ENCODE measurements at places on chromosomes 1 and 21.

DNA sequence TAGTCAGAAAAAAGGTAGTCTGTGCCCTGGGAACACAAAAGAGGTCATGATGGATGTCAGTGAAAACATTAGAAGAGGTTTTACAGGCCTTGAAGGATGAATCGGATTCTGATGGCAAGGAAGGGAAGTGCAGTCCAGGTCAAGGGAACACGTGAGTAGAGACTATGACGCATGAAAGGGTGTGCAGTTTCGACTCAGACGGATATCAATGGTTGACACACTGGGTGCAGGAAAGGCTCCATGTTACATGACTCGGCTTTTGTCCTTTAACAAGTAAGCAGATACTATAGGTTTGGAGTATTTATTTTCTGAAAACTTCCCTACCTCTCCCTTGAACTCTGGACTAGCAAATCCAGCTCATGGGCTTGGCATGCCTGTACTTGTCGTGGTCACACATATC, 55.3 kb downstream of the SEC16B start:
- DNase-seq, result peak; percentile 41

DNA sequence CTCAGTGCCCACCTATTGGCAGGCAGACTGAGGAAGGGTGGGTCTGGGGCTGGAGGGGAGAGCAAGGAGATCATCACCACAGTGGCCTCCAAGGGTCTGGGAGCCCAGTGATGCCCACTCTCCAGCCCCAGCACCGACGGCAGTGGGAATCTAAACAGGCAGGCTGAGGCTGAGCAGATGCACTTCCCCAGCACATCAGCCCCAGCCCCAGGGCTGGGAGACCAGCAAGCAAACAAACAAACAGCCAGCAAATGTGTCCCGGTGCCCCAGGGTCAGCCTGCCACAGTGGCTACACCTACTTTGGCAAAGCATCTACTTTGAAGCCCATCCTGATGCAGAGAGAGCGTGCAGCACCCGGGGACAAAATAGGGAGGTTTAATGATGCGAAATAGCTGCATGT, 216.3 kb upstream of the ZC3H12A start:
- no peak for DNase-seq

GRCh38 chr1:170284512-170284911, 138.8 kb downstream of the NTMT2 start:
- DNase-seq, result no peak

GRCh38 chr21:44291936-44292811, 6.5 kb downstream of the AIRE start:
- no peak for DNase-seq

DNA sequence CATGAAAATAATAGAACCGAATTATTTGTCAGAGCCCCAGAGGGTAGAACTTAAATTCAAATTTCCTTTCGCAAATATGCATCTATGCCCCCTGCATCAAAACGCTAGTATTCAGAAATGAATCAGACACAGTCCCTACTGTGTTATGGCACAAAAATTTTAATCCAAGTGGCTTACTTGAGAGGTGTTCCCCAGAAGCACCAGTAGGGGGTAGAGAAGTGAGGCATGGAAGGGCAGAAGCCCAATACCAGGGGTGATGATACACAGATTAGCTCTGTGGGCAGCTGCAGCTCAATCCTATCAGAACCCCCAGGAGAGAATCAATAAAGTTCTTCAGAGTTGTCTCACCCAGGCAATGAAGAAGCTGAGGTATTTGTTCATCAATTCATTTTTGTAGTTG, 342.2 kb downstream of the OMA1 start:
- DNase-seq, result no peak

DNA sequence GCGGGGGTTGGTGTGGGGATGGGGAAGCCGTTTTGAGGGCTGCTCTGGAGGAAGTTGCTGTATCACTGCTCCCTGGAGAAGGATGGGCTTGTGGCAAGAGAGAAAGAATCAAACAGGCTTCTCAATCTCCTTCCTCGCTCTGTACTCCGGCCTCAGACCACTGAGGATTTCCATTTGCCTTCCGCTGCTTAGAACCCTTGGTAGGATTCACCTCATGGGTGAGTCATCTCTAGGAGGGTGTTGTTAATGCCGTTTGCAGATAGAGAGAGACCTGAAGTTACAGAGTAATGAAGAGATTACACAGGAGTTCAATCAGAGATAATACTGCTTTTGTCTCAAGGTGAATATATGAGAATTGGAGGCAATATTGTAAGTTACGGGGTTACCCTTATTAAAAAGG, 15.3 kb downstream of the SLC35F3 start:
- DNase-seq, result no peak

Measured in IMR-90 (cell line).